ENCODE measurements at places on chromosomes 11 and 22. TPM values are rescaled to one million over a fixed set of nuclear protein-coding genes. Genes with fewer than 3 reads are reported as not detected.
A peak's percentile ranks its signal among the peaks of the same experiment; 100 is the strongest.

The C11orf97 gene
- not detected for total RNA-seq

DNA sequence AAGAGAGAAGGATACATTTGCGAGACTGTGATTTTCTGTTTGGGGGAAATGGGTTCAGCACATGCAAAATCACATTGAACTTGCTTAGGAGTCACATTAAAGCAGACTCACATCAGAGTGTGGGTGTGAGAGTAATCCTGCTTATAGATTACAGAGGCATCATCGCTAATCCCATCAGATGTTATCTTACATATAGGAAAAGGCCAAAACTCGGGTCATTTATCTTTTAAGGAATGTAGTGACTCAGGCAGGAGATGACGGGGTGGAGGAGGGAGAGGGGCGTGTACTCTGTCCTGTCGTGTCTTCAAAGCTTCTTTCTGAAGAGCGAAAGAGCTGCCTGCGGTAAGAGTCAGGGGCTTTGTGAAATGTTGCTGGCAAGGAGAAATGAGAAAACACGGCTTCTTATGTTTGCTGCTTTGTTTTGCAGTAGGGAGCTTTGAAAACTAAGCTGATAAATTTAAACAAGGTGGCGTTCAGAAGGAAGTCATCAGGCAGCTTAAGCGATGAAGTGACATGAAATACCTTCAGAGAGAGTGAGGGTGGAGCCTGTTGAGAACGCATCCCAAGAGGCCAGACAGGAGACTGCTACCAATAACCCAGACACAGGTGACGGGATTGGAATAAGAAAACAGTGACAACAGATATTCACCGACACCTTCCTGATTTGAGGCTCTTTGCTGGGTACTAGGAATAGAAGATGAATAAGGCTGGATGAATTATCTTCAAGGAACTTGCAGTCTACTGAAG is 2.2 kb upstream of the C11orf16 start:
- no peaks in the 10 kb centered on the region for H3K27me3 ChIP-seq
- H3K27ac ChIP-seq: no peak overlapping the region
- no peaks in the 10 kb centered on the region for H3K4me1 ChIP-seq
- H3K36me3 ChIP-seq: no peaks in the 10 kb centered on the region

DNA sequence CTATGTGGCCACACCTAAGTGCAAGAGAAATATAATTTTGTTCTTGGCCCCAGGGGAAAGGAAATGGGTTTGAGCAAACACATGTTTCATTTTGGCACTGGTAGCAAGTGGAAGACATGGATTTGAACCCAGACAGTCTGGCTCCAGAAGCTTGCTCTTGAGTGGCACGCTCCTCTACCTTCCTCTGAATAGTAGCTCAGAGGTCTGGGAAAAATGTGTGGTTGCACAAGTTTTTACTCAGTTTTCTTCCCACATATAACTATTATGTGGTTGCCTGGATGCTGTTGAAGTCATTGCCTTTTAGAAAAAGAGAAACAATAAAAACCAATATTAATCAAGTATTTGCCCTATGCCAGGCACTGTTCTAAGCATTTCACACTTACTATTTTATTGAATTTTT is 16.3 kb downstream of the PARVA start:
- H3K36me3 ChIP-seq: peaks cover 5% of the 10 kb centered on the region
- peak overlapping the region; percentile 97 for H3K27ac ChIP-seq
- peaks cover 75% of the 10 kb centered on the region for H3K4me1 ChIP-seq
- no peaks in the 10 kb centered on the region for H3K27me3 ChIP-seq

- H3K27me3 ChIP-seq: no peaks in the 10 kb centered on the region
- peak overlapping the region; percentile 23 for H3K4me3 ChIP-seq
- H3K27ac ChIP-seq: peak overlapping the region; percentile 58
- peaks cover 14% of the 10 kb centered on the region for H3K4me1 ChIP-seq
- no peak for DNase-seq
- H3K36me3 ChIP-seq: no peaks in the 10 kb centered on the region
Observed at GRCh38 chr11:30560206-30561106, 25.7 kb downstream of the MPPED2 start.

Measured in sigmoid colon (tissue), 7 donors.